ENCODE measurements at places on chromosomes 1 and 21.

- no peaks in the 10 kb centered on the region for H3K36me3 ChIP-seq
- no peak overlapping the region for H3K4me3 ChIP-seq
- no peak for DNase-seq
- no peaks in the 10 kb centered on the region for H3K4me1 ChIP-seq
Observed at GRCh38 chr1:212688341-212689047, 11.1 kb downstream of the BATF3 start.

DNA sequence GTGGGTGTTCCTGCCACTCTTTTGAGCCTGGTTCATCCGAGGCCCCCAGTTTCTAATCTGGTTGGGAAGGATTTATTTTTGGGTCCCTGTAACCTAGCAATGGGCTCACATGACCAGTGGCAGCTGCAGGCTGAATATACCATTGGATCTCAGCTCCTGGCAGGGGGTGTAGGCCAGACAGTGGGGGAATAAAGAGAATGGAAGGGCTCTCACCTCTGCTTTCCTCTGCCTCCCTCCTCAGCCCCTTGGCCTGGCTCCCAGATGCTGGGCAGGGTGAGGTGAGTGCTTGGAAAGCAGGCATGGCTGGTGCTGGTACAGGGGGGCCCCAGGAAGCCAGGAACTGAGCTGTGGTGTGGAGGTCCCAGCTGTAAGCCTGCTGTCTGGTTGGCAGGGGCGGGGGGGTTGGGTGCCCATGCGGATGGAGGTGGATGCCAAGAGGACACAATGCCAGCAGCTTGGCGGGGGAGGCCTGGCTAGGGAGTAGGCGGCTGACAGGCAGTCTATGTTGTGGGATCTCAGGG lies 3.6 kb upstream of the GPR61 start:
- H3K36me3 ChIP-seq = no peaks in the 10 kb centered on the region
- no peak overlapping the region for H3K27ac ChIP-seq
- H3K27me3 ChIP-seq = peaks cover 12% of the 10 kb centered on the region
- H3K4me3 ChIP-seq = no peak overlapping the region

- no peaks in the 10 kb centered on the region for H3K27me3 ChIP-seq
- peak; percentile 75 for DNase-seq
- H3K4me3 ChIP-seq = peak overlapping the region; percentile 57
- peaks cover 23% of the 10 kb centered on the region for H3K4me1 ChIP-seq
Observed at GRCh38 chr1:21651214-21652042, 17.7 kb downstream of the RAP1GAP start.

DNA sequence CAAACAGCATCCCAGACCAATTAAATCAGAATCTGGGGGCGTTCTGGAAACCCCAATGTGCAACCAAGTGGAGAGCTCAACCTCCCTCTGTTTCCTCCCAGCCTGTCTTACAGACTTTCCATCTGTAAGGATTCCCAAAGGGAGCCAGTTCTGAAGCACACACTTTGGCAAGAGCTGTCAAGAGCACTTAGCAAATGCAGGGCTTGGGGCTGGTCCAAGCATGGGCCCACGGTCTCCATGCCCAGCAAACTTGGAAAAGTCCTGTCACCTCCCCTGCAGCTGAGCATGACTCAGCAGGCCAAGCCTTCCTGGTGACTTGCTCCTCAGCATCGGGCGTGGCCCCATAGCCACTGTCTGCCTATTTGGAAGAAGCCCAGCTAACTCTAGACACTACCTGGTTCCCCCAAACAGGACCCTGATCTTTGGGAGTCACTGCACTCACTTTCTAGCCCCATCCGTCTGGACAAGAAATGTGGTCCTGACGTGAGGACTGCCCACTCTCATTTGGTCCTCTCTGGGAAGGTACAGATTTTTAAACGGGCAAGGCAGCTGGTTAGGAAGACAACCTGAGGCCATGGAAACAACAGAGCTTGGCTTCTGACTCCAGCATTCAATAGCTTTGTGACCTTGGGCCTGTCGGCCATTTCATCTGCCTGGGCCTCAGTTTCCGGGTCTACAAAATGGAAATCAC lies 16.9 kb downstream of the SLC2A1 start:
- H3K27me3 ChIP-seq = no peaks in the 10 kb centered on the region
- no peak overlapping the region for H3K4me3 ChIP-seq
- peak overlapping the region; percentile 89 for H3K27ac ChIP-seq
- peaks cover 46% of the 10 kb centered on the region for H3K36me3 ChIP-seq

DNA sequence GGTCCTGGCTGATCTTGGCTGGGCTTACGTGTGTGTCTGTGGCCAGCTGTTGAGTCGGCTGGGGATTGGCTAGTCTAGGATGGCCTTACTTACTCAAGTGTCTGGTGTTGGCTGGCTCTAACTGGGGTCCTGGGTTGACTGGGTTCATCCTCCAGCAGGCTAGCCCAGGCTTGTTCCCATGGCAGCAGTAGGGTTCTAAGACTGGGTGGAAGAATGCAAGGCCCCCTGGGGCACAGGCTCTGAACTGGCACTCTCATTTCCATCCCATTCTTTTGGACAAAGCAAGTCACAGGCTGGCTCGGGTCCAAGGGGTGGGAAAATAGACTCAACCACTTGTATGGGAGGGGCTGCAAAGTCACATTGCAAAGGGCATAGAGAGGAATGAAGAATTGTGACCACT lies 7.9 kb upstream of the OPRD1 start:
- no peaks in the 10 kb centered on the region for H3K27me3 ChIP-seq
- DNase-seq = peak; percentile 76
- peaks cover 23% of the 10 kb centered on the region for H3K4me1 ChIP-seq
- no peak overlapping the region for H3K4me3 ChIP-seq
- no peaks in the 10 kb centered on the region for H3K36me3 ChIP-seq
- H3K27ac ChIP-seq = no peak overlapping the region

GRCh38 chr1:34306568-34306967 lies 129.9 kb downstream of the C1orf94 start:
- no peaks in the 10 kb centered on the region for H3K27me3 ChIP-seq
- no peaks in the 10 kb centered on the region for H3K4me1 ChIP-seq
- DNase-seq = no peak
- H3K27ac ChIP-seq = no peak overlapping the region

DNA sequence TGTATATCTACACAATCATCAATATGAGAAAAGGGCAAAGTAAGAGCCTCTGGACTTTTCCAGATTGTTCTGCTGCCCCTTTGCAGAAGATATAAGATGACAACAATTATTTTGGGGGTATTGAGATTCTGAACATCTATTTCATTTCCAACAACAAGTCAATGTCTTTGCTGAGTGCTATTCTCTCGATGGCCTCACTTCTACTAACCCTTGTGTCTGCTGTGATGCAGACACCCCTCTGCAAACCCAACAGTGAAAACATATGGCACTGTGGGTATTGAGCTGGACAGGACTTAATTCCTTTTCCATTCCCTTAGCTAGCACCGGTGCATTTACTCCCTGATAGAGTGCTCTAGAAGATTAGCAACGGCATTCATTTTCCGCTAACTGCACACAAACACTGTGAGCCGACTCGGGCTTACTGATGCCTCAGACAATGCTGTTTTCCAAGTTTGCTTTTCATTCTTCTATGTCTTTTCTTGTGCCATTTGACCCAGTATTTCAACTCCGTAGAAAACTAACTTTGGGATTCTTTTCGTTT lies 33.4 kb upstream of the SMYD2 start:
- H3K27me3 ChIP-seq = no peaks in the 10 kb centered on the region
- no peak overlapping the region for H3K4me3 ChIP-seq
- DNase-seq = no peak
- no peaks in the 10 kb centered on the region for H3K4me1 ChIP-seq

DNA sequence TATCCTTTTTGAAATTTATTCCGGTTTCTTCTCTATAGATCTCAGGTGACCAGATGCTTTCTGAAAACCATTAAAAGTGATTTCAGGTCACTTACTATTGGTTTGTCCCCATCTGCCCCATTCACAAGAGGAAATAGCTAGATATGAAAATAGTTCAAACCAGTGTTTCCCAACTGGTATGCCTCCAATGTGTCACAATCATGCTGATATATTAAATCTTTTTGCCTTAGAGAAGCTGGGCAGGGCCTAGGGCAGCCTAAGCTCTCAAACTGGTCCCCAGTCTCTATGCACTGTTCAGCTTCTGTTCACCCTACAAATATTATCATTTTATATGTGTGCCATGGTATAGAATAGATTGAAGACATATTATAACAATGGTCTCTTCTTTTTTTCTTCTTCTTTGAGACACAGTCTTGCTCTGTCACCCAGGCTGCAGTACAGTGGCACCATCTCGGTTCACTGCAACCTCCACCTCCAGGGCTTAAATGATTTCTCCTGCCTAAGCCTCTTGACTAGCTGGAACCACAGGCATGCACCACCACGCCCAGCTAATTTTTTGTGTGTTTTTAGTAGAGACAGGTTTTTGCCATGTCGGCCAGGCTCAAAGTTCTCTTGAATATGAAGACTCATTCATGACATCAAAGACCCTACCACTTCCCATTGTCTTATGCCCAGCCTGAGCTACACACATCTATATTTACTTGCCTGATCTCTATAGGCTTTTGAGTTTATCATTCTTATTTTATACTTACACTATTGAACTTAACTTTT lies 15.7 kb downstream of the PTPN22 start:
- no peak for DNase-seq
- H3K4me3 ChIP-seq = no peak overlapping the region
- no peak overlapping the region for H3K27ac ChIP-seq
- no peaks in the 10 kb centered on the region for H3K36me3 ChIP-seq

DNA sequence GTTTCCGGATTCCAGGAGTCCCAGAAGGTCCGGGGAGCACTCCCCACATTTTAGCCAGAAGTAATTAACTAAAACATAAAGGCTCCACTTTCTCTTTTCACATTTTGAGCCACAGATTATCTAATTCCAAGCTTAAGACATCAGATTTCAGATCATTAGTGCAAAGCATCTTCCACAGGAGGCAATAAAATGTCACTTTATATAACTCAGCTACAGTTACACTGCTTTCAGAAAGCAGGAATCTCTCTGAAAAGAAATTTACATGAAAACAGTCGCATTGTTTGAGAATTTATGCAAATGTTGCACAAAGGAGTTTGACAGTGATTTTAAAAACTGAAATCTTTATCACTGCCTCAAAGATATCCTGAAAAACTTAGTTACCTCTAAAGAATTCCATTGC lies 99.7 kb downstream of the LMO4 start:
- no peak for DNase-seq
- no peak overlapping the region for H3K27ac ChIP-seq
- H3K27me3 ChIP-seq = no peaks in the 10 kb centered on the region
- no peak overlapping the region for H3K4me3 ChIP-seq

- no peak overlapping the region for H3K4me3 ChIP-seq
- H3K36me3 ChIP-seq = no peaks in the 10 kb centered on the region
- no peak overlapping the region for H3K27ac ChIP-seq
- H3K27me3 ChIP-seq = no peaks in the 10 kb centered on the region
- peaks cover 3% of the 10 kb centered on the region for H3K4me1 ChIP-seq
Observed at GRCh38 chr21:16079830-16080229, 350.0 kb downstream of the USP25 start.

DNA sequence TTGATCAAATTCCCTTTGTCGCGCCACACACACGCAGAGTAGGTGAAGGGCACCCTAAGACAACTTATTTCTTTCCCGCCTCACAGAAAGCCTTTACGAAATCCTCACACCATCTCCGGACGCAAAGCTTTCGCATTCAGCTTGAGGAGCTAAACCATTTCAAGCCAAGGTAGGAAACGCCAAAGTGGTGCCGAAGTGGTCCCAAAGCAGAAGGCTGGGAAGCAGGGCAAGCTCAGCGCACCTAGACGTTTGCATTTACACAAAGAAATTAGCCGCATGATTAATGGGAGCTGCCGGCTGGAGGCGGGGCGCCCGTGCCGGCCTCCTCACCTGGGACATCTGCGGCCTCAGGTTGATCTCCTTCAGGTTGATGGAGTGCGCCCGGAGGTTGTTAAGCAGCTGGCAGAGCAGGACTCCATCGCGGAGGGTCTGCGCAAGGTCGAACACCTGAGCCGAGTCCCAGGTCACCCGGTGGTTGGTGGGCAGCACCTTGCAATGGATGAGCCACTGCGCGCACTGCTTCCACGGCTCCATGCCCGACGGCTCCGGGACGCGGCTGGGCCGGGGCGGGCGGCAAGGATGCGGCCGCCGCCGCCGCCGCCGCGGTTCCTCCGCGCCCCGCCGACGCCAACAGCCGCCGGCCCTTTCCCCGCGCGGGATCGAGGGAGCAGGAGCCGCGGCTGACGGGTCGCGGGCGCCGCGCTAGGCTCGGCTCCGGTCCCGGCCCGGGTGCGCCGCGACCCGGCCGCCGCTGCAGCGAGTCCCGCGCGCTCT lies 457 bp downstream of the VAV3 start:
- peak overlapping the region; percentile 72 for H3K4me3 ChIP-seq
- H3K27me3 ChIP-seq = no peaks in the 10 kb centered on the region
- H3K27ac ChIP-seq = peak overlapping the region; percentile 56

GRCh38 chr1:109309347-109309746 lies 2.5 kb upstream of the MYBPHL start:
- H3K4me1 ChIP-seq = peaks cover 9% of the 10 kb centered on the region
- H3K27me3 ChIP-seq = no peaks in the 10 kb centered on the region
- peaks cover 2% of the 10 kb centered on the region for H3K36me3 ChIP-seq
- no peak overlapping the region for H3K27ac ChIP-seq
- H3K4me3 ChIP-seq = no peak overlapping the region
- DNase-seq = no peak

DNA sequence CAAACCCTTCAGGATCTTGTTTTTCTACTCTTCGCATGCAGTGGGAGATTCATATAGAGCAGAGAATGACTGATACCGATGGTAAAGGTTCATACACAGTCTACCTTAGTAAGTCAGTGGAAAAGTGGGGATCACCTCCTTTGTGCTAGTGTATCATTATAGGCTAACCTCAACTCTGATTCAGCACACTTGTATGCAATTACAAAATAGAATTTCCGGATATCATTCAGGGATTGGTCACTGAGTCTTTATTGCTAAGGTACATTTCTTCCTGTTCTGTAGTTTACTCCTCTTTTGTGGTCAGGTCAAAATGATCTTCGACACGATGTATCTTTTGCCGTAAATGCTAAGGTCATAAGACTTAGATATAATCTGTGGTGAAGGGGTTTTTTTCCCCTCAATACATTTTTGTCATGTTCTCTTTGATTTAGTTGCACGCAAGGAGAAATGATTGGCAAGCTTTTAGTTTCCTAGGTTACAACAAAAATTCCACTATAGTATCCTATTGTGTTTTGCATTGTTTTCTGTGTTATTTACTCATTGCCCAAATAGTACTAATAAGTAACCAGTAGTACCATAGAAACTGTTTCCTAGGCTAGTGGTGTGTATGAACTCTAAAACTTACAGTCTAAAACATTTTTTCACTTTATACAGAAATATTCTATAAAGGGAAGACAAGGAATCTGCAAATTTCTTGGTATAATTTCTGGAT lies 35.7 kb upstream of the PLA2G4A start:
- no peak for DNase-seq
- no peak overlapping the region for H3K4me3 ChIP-seq
- H3K4me1 ChIP-seq = no peaks in the 10 kb centered on the region
- no peak overlapping the region for H3K27ac ChIP-seq
- H3K27me3 ChIP-seq = no peaks in the 10 kb centered on the region
- no peaks in the 10 kb centered on the region for H3K36me3 ChIP-seq

DNA sequence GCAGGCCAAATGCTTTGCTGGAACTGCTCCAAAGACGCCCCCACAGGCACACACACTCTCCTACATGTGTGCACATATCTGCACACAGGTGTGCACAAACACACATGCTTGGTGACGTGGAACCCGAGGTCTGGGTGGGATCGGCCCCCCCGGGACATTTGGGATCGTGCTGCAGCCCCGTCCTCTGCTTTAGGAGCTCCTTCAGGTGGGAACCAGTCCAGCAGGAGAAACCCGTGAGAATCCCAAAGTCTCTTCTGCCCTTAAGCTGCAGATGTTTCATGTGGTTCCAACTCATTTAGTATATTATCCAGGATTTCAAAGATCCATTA lies 38.6 kb downstream of the UBE2G2 start:
- no peaks in the 10 kb centered on the region for H3K27me3 ChIP-seq
- no peaks in the 10 kb centered on the region for H3K4me1 ChIP-seq
- H3K27ac ChIP-seq = no peak overlapping the region
- no peak overlapping the region for H3K4me3 ChIP-seq

Measured in SJCRH30 (cell line).